Left ventricle myocardium inferior (tissue), 1 donor: ENCODE measurements at places on chromosomes 11 and 22. TPM values are rescaled to one million over a fixed set of nuclear protein-coding genes. Genes with fewer than 3 reads are reported as not detected.
A peak's percentile ranks its signal among the peaks of the same experiment; 100 is the strongest.

DNA sequence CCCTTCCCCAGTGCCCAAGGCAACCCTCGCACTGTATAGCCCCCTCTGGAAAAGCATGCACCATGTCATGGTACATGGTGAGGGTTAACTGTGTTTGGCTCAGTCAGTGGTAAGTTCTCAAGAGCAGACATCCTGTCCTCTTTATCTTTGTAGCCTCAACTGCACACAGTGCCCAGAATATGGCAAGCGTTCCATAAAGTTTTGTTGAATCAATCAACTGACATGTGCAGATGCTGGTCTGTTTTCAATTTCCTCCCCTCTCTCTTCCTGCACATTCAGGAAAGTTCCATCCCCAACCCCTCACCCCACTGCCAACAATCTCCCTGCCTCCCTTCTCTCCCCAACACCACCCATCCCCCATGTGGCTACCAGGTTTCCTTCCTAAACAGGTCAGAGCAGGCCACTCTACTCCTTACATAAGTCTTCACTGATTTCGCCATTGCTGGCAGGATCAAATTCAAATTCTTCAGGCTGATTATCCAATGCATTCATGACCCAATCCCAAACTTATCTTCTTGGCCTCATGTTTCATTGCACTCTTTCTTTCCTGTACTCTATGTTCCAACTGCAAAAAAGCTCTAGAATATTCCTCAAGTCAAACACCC lies 15.5 kb upstream of the TMPRSS5 start:
- no peak overlapping the region for H3K27ac ChIP-seq
- H3K36me3 ChIP-seq, result peaks cover 22% of the 10 kb centered on the region
- peaks cover 12% of the 10 kb centered on the region for H3K4me1 ChIP-seq

The MMP12 gene
- not detected for total RNA-seq

DNA sequence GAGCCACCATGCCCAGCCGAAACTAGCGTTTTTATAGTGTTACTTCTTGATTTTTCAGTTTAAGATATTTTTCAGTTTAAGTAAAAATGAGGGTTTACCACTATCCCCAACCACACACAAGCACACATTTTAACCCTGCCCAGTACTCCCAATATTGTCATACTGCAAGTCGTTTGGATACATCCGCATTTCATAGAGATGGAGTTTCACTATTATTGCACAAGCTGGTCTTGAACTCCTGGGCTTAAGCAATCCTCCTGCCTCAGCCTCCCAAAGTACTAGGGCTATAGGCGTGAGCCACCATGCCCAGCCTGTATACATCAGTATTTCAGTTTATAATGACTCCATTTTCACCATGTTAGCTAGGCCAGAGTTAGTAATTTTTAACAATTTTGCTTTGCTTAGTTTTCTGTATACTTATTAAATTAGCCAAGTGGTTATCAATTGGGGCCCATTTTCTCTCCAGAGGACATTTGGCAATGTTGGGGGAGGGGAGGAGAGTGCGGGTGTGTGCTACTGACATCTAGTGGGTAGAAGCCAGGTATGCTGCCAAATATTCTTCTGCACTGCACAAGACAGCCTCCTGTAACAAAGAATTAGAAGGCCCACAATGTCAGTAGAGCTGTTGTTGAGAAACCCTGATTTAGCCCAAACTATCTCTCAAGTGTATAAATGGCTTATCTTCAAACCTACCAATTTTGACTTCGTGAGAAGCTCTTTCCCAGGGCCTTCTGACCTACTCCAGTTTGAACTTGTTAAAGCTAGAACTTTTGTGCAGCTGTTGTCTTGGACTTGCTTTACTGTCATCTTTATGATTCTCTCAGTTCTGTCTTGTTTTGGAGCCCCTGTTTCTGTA lies 7.3 kb downstream of the USP47 start:
- H3K4me1 ChIP-seq, result peaks cover 95% of the 10 kb centered on the region
- H3K4me3 ChIP-seq, result peak overlapping the region; percentile 16
- peak; percentile 34 for DNase-seq

DNA sequence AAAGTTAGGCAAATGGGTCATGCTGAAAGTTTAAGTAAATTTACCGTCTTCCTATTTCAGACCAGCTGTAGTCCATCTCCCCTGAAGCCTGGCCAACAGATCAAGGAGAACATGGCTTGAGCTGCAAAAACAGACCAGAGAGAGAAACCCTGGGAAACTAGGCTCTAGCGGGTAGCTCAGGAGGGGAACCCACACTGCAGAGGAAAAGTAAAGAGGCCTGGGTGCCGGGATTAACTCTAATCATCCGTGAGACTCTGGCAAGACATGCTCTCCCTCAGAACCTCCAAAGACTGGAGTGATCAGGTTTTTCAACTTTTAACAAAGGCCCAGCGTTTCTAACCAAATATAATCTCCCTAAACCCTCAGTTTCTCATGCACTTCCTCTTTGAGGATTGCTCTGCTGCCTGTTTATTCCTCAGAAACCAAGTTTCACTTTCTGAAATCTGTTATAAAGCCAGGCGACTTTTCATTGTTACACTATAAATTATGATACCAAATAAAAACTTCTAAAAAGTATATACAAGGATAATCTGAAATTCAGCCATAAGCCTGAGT lies 67.5 kb downstream of the GAB2 start:
- H3K4me1 ChIP-seq, result peaks cover 87% of the 10 kb centered on the region
- peak overlapping the region; percentile 49 for H3K4me3 ChIP-seq
- peak overlapping the region; percentile 90 for H3K27ac ChIP-seq
- H3K27me3 ChIP-seq, result no peaks in the 10 kb centered on the region
- DNase-seq, result no peak

The NRIP3 gene
- 1.9 TPM for total RNA-seq

DNA sequence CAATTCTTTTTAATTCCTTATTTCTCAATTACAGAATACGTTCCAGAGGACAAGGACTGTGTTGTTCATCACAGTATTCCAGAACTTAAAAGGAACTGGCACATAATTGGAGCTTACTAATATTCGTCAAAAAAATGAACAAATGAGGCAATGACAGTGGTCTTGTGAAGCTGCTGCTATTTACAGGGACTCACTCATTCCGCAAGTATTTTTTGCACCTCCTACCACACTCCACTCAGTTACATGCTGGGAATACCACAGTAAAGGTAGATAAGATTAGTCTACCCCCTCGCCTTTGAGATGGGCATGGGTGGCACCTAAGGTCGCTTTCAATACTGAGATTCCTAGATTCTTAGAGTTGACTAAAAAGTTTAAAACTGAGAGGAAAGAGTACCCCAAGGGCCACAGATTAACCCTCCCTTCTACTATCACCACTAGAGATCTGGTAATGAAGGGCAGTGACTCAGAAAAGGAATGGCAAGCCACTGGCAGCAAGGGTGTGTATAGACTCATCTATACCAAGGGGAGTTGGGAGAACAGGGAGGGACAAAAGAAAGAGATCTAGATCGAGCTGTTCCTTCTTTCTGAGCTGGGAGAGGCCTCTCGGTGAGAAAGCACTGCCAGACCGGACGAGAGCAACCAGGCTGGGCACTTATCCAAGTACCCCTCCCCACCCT lies 85.0 kb downstream of the RPL27A start:
- H3K4me3 ChIP-seq, result no peak overlapping the region
- no peaks in the 10 kb centered on the region for H3K36me3 ChIP-seq
- H3K27me3 ChIP-seq, result no peaks in the 10 kb centered on the region
- DNase-seq, result no peak

The AMOTL1 gene
- 61.1 TPM for total RNA-seq

GRCh38 chr22:50317674-50318073 lies 9.1 kb downstream of the DENND6B start:
- peaks cover 13% of the 10 kb centered on the region for H3K4me1 ChIP-seq
- DNase-seq, result no peak
- H3K4me3 ChIP-seq, result no peak overlapping the region
- H3K36me3 ChIP-seq, result no peaks in the 10 kb centered on the region

- H3K4me3 ChIP-seq, result no peak overlapping the region
- H3K36me3 ChIP-seq, result no peaks in the 10 kb centered on the region
- no peak overlapping the region for H3K27ac ChIP-seq
- peaks cover 8% of the 10 kb centered on the region for H3K4me1 ChIP-seq
- peaks cover 33% of the 10 kb centered on the region for H3K27me3 ChIP-seq
Observed at GRCh38 chr11:8330404-8330803, 66.7 kb upstream of the LMO1 start.

GRCh38 chr11:66768818-66769217 lies 39.8 kb upstream of the SPTBN2 start:
- H3K27me3 ChIP-seq, result no peaks in the 10 kb centered on the region
- no peak for DNase-seq
- peak overlapping the region; percentile 48 for H3K27ac ChIP-seq
- no peaks in the 10 kb centered on the region for H3K4me1 ChIP-seq
- H3K4me3 ChIP-seq, result no peak overlapping the region
- H3K36me3 ChIP-seq, result no peaks in the 10 kb centered on the region

DNA sequence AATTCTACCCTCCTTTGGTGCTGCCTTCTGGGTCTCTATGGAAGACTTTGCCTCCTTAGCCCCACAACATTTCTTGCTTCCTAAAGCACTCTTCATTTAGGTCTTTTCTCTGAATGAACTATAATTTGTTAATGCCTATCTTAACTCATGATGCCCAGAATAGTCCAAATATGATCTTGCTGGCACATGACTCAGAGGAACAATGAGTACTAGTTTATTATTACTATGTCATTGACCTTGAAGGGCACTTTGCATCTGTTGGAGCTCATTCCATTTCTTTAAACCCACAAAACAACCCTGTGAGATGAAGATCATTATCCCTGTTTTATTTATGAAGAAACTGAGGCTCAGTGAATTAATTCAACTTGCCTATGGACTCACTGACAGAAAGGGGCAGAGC lies 320.2 kb upstream of the PLET1 start:
- no peaks in the 10 kb centered on the region for H3K36me3 ChIP-seq
- H3K27me3 ChIP-seq, result no peaks in the 10 kb centered on the region
- DNase-seq, result no peak
- no peak overlapping the region for H3K4me3 ChIP-seq
- H3K4me1 ChIP-seq, result peaks cover 33% of the 10 kb centered on the region

- no peaks in the 10 kb centered on the region for H3K4me1 ChIP-seq
- H3K36me3 ChIP-seq, result no peaks in the 10 kb centered on the region
- no peak overlapping the region for H3K27ac ChIP-seq
Observed at GRCh38 chr11:20887137-20887536, 217.8 kb downstream of the NELL1 start.

DNA sequence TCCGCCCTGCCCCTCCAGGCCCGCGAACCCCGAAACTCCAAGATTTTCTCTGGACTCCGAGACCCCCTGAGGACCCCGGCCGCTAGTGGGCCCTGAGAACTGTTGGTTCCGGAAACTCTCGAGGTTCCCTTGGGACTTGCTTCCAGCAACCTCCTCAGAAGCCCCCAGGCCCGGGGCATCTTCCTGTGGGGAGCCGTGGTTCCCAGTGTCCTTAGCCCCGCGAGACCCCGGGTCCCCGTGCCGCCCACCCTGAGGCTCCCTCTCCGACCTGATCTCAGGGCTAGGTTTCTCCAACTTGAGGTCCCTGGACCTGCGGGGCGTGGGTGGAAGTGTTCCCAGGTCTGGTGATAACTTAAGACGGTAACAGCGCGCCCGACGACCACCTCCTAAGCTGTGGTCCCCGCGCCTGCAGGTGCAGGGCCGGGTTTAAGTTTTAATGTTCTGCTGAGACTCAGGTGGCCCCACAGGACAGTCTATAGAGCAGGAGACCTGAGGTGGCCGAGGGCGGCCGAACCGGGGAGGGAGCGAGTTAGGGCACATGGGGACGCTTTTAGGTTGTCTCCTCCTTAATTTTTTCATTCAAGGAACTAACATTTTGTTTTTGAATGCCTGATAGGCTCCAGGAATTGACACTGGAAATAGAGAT lies 720 bp downstream of the FAM118A start:
- H3K4me3 ChIP-seq, result peak overlapping the region; percentile 97
- DNase-seq, result no peak
- no peaks in the 10 kb centered on the region for H3K27me3 ChIP-seq
- peak overlapping the region; percentile 88 for H3K27ac ChIP-seq

- H3K36me3 ChIP-seq, result no peaks in the 10 kb centered on the region
- H3K4me1 ChIP-seq, result peaks cover 6% of the 10 kb centered on the region
- no peak overlapping the region for H3K27ac ChIP-seq
- peak overlapping the region; percentile 63 for H3K4me3 ChIP-seq
- peak; percentile 80 for DNase-seq
Observed at GRCh38 chr11:67071420-67072284, 15.0 kb downstream of the RHOD start.

DNA sequence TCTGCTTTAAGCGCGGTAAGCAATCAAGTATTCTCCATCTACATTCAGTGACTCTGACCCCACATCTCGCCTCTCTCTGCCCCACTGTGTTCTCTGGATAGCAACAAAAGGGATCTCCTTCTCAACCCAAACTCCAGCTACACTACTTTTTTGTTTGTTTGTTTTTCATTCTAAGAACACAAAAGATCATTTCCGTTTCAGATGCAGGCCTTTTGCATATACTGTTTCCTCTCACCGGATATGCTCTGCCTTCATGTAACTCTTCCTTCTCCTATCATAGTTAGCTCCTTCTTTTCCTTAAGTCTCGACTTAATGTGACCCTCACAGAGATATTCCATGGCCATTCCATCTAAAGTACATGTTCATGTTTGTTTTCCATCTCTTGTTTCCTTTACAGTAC lies 179.8 kb upstream of the MTMR2 start:
- H3K27ac ChIP-seq, result no peak overlapping the region
- H3K36me3 ChIP-seq, result no peaks in the 10 kb centered on the region
- peaks cover 33% of the 10 kb centered on the region for H3K4me1 ChIP-seq
